ENCODE measurements at places on chromosomes 13 and 19. TPM values are rescaled to one million over a fixed set of nuclear protein-coding genes. Genes with fewer than 3 reads are reported as not detected.

KLK12 gene
- polyA plus RNA-seq = not detected

PSG7 gene
- polyA plus RNA-seq = not detected

GRCh38 chr13:113411216-113412023 is 41.9 kb downstream of the ADPRHL1 start:
- no peaks in the 10 kb centered on the region for H3K27me3 ChIP-seq
- peak; percentile 69 for DNase-seq
- H3K4me3 ChIP-seq = no peak overlapping the region
- peak overlapping the region; percentile 80 for H3K27ac ChIP-seq

- H3K27ac ChIP-seq = no peak overlapping the region
- peaks cover 20% of the 10 kb centered on the region for H3K36me3 ChIP-seq
- H3K4me3 ChIP-seq = peak overlapping the region; percentile 52
- DNase-seq = no peak
- H3K4me1 ChIP-seq = no peaks in the 10 kb centered on the region
- H3K27me3 ChIP-seq = no peaks in the 10 kb centered on the region
Measured at GRCh38 chr13:20831933-20832332, 58.2 kb upstream of the EEF1AKMT1 start.

GRCh38 chr13:93144031-93144430 is 82.6 kb upstream of the GPC6 start:
- H3K4me3 ChIP-seq = no peak overlapping the region
- H3K36me3 ChIP-seq = no peaks in the 10 kb centered on the region
- no peaks in the 10 kb centered on the region for H3K27me3 ChIP-seq
- no peaks in the 10 kb centered on the region for H3K4me1 ChIP-seq

DNA sequence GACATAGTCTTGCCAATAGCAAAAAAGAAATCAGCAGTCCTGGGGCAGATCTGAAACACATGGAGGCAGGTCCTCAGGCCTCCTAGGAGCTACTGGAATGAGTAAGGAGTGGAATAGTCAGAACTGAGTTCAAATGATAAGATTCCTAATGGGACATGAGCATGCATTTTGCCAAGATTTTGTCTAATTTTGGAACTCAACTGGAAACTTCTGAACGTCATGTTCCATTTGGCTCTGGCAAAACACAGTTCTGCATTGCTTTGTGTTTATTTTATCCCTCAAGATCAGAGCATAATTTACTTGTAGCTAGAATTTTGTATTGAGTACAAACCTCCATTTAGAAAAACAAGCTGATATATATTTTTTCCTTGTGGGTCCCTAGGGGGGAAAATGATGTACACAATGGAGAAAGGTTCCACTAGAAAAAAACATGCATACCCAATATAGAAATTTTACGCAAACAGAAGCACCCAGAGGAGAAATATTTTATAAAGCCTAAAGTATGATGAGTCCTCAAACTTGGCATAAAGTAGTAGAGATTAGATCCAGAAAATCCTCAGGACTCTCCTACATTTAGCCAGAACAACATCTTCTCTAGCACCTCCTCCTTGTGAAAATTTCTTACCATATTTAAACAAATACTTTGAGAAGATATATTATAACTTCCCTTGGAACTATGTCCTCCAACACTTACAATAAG is 149.0 kb upstream of the SERP2 start:
- H3K27ac ChIP-seq = peak overlapping the region; percentile 67
- H3K4me1 ChIP-seq = peaks cover 10% of the 10 kb centered on the region
- no peaks in the 10 kb centered on the region for H3K36me3 ChIP-seq

GRCh38 chr19:28497137-28497536 is 715.8 kb downstream of the UQCRFS1 start:
- H3K4me3 ChIP-seq = no peak overlapping the region
- no peaks in the 10 kb centered on the region for H3K36me3 ChIP-seq
- H3K4me1 ChIP-seq = no peaks in the 10 kb centered on the region
- no peaks in the 10 kb centered on the region for H3K27me3 ChIP-seq

GRCh38 chr19:29798774-29799497 is 12.9 kb upstream of the CCNE1 start:
- no peak overlapping the region for H3K27ac ChIP-seq
- H3K36me3 ChIP-seq = no peaks in the 10 kb centered on the region
- H3K27me3 ChIP-seq = no peaks in the 10 kb centered on the region
- H3K4me1 ChIP-seq = no peaks in the 10 kb centered on the region
- DNase-seq = no peak

Data from heart right ventricle (tissue), 16 donors.